ENCODE measurements at places on chromosomes 2 and 18.

GRCh38 chr2:200054681-200055468, 99.5 kb downstream of the MAIP1 start:
- DNase-seq = no peak

DNA sequence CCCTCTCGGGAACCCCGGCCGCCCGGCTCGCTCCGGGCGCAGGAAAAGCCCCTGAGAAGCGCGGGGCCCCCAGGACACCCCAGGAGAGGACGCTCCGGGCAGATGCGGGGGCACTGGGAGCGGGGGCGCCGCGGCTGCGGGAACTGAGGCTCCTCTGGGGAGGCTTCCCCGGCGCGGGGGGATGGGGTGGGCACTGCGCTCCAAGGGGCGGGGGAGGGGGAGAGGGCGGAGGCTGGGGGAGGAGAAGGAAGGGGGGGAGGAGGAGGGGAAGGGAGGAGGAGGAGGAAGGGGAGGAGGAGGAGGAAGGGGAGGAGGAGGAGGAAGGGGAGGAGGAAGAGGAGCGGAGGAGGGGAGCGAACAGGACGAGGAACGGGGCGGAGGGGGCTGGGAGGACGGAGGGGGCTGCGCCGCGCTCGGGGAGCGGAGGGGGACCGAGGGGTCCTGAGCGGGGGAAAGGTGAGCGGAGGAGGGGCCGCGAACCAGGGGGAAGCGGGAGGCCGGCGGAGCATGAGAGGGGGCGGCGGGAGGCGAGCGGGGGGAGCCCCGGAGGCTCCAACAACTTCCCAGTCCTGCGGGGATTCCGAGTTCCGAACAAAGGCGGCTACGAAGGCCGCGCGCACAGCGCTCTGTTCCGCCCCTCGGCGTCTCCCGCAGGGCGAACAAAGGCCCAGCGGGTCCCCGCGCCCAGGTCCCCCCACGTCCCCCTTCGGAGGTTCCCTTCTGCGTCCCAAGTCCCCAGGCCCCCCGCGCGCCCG, 742 bp downstream of the PXDN start:
- DNase-seq = no peak

- no peak for DNase-seq
Measured at GRCh38 chr2:240293557-240294461, 141.7 kb upstream of the GPC1 start.

DNA sequence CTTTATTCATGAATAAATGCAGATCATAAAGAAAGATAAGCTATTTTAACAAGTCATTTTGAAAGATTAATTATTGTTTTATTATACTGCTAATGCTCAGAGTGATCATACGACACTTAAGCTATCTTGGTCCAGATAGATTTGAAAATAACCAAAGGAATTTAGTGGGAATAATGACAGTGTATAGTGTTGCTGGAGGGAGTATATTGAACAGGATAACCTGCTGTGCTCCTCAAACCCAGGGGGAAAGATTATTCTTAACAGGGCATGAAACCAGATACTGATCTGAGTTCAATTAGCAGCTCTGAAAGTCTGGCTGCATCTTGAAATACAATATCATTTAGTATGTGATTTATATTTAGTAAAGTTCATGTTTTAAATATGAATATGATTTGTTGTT, 216.3 kb upstream of the ITGA4 start:
- DNase-seq = no peak

DNA sequence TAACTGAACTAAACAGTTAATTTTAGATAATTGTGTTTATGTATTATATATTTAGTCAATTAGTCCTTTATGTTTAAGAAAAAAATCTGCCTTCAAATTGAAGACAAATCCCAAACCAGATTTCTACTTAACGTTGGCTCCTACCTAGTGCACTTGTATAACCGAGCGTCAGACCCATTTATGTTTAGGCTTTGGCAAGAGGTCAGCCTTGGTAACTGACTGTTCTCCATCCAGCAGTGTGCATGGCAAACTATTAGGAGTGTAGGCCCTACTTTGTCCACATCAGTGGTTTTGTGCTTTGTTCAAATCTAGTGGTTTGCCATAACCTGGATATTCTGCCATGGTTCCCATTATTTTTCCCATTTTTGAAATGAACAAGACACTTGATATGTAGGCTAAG, 114.8 kb downstream of the MIB1 start:
- no peak for DNase-seq

DNA sequence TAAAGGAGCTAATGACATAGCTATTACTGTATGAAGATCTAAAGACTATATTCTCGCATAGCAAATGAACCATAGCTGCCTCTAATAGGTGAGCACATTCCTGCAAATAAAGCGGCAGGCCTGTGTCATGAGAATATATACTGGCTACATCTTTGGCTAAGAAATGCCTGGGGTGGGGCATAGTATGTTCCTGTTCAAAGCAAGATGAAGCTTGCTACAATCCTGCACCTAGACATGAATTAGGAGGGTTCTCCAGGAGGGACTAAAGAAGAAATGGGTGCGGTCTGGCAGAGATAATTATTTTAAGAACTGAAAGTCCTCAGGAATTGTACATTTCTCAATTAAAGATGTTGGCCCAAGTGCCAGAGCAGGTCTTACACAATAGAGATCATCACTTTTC, 46.8 kb upstream of the PLA2R1 start:
- DNase-seq = no peak

DNA sequence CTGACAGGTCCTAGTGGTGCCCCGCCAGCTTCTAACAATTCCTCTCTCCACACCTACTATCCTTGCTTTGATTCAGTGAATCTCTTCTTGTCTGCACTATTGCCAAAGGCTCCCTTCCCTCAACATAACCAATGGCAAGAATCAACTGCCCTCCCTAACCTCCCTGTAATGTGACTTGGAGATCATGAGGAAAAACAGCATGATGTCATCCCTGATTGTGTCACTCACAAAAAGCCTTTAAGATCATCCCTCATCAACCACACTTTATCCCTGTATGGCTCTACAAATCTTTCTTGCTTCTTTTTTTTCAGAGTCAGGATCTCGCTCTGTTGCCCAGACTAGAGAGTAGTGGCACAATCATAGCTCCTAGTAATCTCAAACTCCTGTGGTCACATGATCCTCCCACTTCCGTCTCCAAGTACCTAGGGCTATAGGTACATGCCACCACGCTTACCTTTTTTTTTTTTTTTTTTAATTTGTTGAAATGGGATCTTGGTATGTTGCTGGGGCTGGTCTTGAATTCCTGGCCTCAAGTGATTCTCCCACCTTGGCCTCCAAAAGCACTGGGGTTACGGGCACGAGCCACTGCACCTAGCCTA, 19.7 kb downstream of the SAP130 start:
- DNase-seq = no peak

- no peak for DNase-seq
Measured at GRCh38 chr2:10284108-10284870, 18.4 kb upstream of the HPCAL1 start.

DNA sequence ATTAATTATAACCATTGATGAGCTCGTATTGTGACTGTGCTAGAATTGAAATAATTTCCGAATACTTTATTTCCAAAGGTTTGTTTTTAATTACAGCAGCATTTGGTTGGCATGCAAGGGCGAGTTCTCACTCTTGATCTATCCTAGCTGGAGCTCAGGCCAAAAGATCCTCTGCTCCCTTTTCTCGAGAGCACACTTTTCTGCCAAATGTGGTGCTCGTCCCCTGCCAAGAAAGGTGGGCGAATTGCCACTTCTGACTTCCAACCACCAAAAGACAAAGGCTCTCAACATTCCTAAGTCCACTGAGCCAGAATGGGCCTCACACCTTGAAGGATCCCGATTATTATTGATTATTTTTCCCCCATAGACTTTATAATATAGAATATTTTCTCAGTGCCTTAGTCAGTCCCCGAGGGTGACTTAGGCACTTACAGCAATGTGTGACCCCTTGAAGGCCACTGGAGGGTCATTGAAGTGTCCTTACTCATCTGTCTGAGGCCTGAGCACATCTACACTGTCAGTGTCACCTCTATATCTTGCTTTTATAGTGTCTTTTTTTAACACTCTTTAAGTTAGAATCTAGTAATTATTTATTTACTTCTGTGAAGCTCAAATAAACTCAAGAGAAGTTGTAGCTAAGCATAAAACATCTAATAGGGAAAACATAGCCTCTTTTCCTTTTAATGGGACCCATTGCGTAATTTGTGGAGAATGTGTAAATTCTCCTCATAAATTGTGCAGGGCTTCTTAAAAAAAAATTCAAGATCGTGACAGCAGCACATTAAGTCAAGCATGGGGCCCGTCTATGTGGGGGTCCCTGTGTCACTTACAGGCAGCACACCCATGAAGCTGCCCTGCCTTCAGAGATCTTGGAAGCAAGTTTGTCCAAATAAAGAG, 98.3 kb downstream of the MEIS1 start:
- DNase-seq = no peak

DNA sequence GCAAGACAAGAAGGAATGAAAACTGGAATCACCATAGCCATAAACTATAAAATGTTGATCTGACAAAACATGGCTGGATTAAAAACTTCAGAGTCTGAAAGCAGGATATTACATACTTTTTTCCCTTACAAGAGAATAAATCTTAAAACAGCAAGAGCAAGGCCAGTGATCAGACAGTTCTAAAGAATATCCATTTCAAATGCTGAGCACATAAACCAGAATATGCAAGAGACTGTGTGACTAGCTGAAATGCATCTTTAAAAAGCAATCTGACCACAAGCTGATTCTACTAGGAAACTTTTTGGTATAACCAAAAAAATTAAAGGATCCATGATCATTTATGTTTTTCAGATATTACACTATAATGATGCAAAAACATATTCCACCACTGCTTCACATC, 120.7 kb upstream of the RNU4ATAC start:
- DNase-seq = no peak

GRCh38 chr18:382423-382984, 114.7 kb upstream of the THOC1 start:
- DNase-seq = no peak

Measured in brain pericyte (primary cell).